CD4-positive, alpha-beta T cell (primary cell): ENCODE measurements at places on chromosomes 3 and 15. TPM values are rescaled to one million over a fixed set of nuclear protein-coding genes. Genes with fewer than 3 reads are reported as not detected.

DNA sequence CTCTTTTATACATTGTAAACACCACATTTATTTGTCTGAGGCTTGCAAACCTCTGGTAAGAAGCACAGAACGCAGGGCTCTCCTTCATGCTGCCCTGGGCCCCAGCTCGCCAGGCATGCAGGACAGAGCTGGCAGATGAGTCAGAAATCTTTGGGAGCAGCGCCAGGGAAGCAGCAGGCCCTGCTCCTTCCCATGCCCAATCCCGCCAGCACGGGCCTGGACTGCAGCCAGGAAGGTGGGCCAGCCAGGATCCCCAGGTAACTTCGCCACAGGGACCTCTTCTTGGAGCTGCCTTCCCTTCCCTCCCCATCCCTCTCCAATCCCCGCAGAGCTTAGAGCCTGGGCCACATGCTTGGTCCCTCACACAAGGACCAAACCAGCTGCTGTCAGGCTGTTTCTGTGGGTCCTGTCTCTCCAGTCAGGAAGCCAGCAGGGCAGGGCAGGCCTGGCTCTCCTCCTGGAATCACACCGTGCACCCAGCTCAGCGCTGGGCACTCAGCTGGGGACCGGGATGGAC lies 8.8 kb downstream of the STOML1 start:
- DNase-seq = no peak

DNA sequence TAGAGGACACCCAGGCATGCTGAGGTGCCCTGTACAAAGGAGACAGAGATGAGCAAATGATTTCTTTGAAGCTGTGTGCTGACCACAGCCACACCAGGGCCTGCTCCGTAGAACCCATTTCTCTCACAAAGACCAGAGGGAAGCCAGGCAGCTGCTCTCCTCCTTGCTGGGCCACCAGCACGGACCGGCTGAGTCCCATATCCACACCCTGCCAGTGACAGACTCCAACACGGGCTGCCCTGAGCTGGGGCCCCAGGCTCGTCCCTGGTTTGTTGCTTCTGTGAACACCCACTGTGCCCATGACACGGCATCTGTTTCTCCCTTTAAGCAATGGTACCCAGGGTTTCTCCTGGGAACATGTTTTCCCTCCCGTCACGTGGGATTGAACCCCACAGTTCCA lies 284.5 kb downstream of the ADAMTS17 start:
- no peak for DNase-seq

GRCh38 chr3:124217542-124217941 lies 225.6 kb upstream of the ROPN1 start:
- DNase-seq = peak; percentile 14

DNA sequence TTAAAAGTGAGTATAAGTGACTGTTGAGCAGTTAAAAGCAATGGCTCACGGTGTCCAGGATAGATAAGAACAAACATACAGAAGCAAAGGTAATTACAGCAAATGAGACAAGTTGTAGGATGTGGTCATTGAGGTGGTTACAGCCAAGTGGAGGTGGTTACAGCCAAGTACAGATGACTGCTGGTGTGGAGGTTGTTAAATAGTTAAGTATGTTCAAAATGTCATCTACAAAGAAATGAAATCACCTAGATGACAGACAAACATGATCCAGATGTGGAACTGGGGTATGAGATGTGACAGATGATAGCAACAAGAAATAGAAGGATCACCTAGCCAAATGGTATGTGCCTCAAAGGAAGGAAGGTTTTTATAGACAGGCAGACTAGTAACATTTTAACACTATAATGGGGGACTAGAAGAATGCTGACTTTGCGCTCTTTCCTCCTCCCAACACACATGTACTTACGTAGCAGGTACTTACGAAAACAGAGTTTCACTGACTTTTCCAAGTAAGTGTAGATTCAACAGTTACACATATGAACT lies 6.8 kb upstream of the ANKRD28 start:
- peak; percentile 34 for DNase-seq

The ABI3BP gene
- not detected for total RNA-seq

The C3orf33 gene
- total RNA-seq = 2.6 TPM
